ENCODE measurements at places on chromosomes 6 and 20. TPM values are rescaled to one million over a fixed set of nuclear protein-coding genes. Genes with fewer than 3 reads are reported as not detected.

- no peak for DNase-seq
- H3K4me3 ChIP-seq: no peak overlapping the region
- no peaks in the 10 kb centered on the region for H3K36me3 ChIP-seq
- H3K4me1 ChIP-seq: no peaks in the 10 kb centered on the region
- H3K27me3 ChIP-seq: peaks cover 20% of the 10 kb centered on the region
These were observed 30.6 kb upstream of the ULBP3 start for GRCh38 chr6:150099546-150099945.

DNA sequence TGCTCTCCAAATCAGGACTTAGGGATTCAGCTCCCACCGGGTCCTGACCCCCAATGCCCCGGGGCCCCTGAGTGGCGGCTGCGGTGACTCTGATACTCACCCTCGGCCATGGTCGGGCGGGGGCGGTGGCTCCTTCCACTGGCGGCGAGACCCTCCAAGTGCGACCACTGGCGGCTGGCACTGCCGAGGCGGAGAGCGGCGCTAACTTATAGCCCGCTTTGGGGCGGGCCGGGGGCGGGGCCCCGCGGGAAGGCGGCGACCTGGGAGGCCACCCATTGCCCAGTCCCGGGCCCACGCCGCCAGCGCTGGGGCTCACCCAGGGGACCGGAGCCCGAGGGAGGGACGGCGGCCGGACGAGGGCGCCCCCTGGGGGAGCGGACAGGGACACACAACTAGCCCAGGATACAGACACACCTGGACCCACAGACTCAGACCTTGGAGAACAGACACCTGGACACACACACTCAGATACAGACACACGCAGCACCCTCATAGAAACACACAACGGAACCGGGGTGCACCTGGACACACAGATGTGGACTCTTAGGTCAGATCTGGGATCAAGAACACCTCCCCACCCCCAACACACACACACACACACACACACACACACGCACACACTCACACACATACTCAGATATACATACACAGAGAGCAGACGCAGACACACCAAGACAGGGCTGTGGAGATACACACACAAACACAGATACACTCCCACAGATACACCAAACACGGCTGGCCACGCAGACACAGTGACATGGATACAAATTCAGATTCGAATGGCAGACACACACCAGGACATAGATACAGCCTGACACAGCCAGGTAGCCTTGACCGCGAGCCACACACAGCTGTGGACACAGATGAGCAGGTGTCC is at the start of gene TGM2:
TGM2 (minus strand) TSS at position 182 of the 877 bp plus-strand sequence; CDS start at position 110, 72 bp downstream.
- H3K4me3 ChIP-seq: peak within 1 kb of the TSS; percentile 50
- peaks cover 9% of the 10 kb centered on the region for H3K27me3 ChIP-seq
- no peaks in the 10 kb centered on the region for H3K36me3 ChIP-seq
- peak within 1 kb of the TSS; percentile 78 for H3K27ac ChIP-seq
- peak; percentile 67 for DNase-seq

The EBF4 gene
- 63.8 TPM for total RNA-seq

DNA sequence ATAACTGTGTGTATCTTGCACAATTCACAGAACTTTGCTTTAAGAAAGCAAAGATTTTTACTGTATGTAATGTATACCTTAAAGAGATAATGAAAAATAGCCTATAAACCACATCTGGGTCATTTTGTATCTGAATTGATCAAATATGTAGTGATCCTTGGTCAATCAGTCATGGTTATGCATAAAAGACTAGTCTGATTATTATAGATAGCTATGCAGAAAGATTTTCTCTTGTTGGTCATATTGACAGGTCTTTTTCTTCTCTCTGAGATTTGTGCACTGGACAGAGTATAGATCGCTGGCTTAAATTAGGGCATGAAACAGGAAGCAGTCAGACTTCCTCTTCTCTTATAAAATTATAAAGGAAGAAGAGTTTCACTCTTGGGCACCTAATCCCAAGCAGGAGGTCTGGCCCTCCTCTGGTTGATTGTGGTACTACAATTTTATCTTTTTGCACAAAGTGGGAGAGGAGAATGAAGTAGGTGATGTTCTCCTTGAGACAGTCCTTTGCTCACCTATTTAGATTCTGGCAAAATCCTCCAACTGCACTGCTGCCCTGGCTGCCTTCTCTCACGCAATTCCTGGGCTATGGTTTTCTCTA is 380.9 kb upstream of the RGS17 start:
- no peak overlapping the region for H3K27ac ChIP-seq
- H3K36me3 ChIP-seq: no peaks in the 10 kb centered on the region
- H3K4me3 ChIP-seq: no peak overlapping the region
- DNase-seq: no peak
- H3K4me1 ChIP-seq: no peaks in the 10 kb centered on the region

GRCh38 chr6:80467408-80467807 is 360.9 kb downstream of the BCKDHB start:
- H3K4me1 ChIP-seq: peaks cover 6% of the 10 kb centered on the region
- DNase-seq: no peak
- no peak overlapping the region for H3K27ac ChIP-seq

GRCh38 chr6:167851370-167851952 is 24.8 kb downstream of the AFDN start:
- no peaks in the 10 kb centered on the region for H3K27me3 ChIP-seq
- H3K27ac ChIP-seq: peak overlapping the region; percentile 99
- H3K4me1 ChIP-seq: peaks cover 61% of the 10 kb centered on the region
- no peak for DNase-seq
- H3K4me3 ChIP-seq: no peak overlapping the region
- peaks cover 4% of the 10 kb centered on the region for H3K36me3 ChIP-seq

- H3K4me3 ChIP-seq: no peak overlapping the region
- H3K27me3 ChIP-seq: no peaks in the 10 kb centered on the region
- peaks cover 13% of the 10 kb centered on the region for H3K4me1 ChIP-seq
These were observed 309.9 kb upstream of the OPRM1 start for GRCh38 chr6:153729189-153729588.

GRCh38 chr20:36519944-36520343 is 21.4 kb upstream of the MYL9 start:
- H3K27ac ChIP-seq: no peak overlapping the region
- no peak overlapping the region for H3K4me3 ChIP-seq
- peaks cover 15% of the 10 kb centered on the region for H3K36me3 ChIP-seq
- no peak for DNase-seq
- no peaks in the 10 kb centered on the region for H3K27me3 ChIP-seq

The PRPH2 gene
- total RNA-seq: not detected

DNA sequence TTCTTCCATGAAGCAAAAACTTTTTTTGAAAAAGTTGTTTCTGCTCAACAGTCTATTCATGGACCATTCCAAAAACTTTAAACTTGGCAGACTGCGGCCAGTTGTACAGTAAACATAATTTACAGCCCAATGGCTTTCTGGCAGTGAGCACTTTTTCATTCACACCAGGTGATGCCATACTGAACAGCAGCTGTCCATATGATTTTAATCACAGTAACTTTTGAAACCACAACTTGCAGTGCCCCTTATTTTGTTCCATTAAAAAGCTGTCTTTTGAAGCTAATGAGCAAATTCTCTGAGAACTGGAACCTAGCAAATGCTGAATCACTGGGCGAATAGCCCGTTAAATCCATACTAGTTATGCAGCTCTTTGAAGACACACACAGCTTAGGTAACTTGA is 576.6 kb downstream of the PTPRT start:
- H3K27me3 ChIP-seq: no peaks in the 10 kb centered on the region
- H3K4me1 ChIP-seq: no peaks in the 10 kb centered on the region
- no peak overlapping the region for H3K4me3 ChIP-seq
- peaks cover 5% of the 10 kb centered on the region for H3K36me3 ChIP-seq

GRCh38 chr6:113843500-113844073 is 13.6 kb upstream of the MARCKS start:
- DNase-seq: no peak
- no peaks in the 10 kb centered on the region for H3K4me1 ChIP-seq
- no peaks in the 10 kb centered on the region for H3K36me3 ChIP-seq
- peaks cover 6% of the 10 kb centered on the region for H3K27me3 ChIP-seq
- no peak overlapping the region for H3K4me3 ChIP-seq

GRCh38 chr6:40728643-40729042 is 141.5 kb upstream of the LRFN2 start:
- no peaks in the 10 kb centered on the region for H3K36me3 ChIP-seq
- H3K4me1 ChIP-seq: peaks cover 6% of the 10 kb centered on the region
- no peak overlapping the region for H3K4me3 ChIP-seq
- DNase-seq: no peak
- no peak overlapping the region for H3K27ac ChIP-seq
- peaks cover 22% of the 10 kb centered on the region for H3K27me3 ChIP-seq

DNA sequence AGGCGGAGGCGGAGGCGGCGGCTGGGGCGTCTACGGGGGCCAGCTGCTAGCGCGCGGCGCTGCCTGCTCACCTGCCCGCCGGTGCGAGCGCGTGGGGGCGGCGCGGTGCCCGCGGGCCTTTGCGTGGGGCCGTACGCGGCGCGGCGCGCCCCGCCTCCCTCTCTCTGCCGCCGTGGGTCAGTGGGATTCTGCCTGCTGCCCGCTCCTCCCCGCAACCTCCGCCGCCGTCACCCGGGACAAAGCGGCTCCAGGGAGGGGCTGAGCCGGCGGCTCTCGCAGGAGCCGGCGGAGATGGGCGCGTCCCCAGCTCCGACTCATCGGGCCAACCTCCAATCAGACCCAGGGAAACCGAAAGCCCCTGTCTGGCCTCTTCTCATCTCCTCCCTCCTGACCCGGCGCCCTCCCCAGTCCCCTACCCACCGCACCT is at the start of gene RCAN2:
RCAN2 (minus strand) TSS at position 249 of the 427 bp plus-strand sequence.
- peak within 1 kb of the TSS; percentile 66 for H3K27ac ChIP-seq
- H3K4me3 ChIP-seq: peak within 1 kb of the TSS; percentile 81
- no peaks in the 10 kb centered on the region for H3K36me3 ChIP-seq
- peaks cover 30% of the 10 kb centered on the region for H3K4me1 ChIP-seq
- H3K27me3 ChIP-seq: peaks cover 26% of the 10 kb centered on the region

GRCh38 chr6:9521152-9521530 is 893.7 kb downstream of the TFAP2A start:
- no peaks in the 10 kb centered on the region for H3K36me3 ChIP-seq
- DNase-seq: no peak
- peaks cover 4% of the 10 kb centered on the region for H3K4me1 ChIP-seq

DNA sequence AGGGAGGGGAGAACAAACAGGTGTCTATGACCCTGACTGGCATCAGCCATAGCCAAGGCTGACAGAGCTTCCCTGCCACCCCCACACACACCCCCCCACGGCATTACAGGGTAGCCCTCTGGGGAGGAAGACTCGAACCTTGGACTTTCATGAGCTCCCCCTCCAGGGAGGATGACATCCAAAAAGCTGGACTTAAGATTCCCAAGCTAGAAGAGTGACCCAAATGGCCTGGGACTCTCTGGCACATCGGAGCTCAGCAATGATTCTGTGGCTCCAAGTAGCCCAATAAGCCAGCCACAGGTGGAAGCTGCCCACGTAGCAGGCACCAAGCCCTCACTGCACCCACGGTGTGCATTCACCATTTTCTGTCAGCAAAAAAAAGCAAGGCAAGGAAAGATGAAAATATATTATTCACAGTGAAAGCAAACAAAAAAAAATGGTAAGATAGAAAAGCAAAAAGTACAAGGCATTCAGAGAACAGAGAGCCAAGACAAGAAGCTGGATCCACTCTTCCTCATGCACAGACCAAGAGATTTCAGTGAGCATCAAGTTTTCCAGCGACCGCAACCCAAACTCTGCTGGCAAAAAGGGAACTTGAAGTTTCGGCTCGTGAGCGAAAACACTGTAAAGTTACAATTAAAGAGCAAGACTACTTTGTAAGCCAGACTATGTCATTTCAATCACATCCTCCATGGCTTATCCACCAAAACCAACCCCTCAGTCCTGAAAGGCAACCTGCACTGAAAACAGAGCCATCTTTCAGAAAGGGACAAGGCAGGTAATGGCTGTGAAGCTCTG is 10.9 kb downstream of the JAG1 start:
- peaks cover 73% of the 10 kb centered on the region for H3K36me3 ChIP-seq
- H3K4me1 ChIP-seq: peaks cover 69% of the 10 kb centered on the region
- H3K27me3 ChIP-seq: no peaks in the 10 kb centered on the region

DNA sequence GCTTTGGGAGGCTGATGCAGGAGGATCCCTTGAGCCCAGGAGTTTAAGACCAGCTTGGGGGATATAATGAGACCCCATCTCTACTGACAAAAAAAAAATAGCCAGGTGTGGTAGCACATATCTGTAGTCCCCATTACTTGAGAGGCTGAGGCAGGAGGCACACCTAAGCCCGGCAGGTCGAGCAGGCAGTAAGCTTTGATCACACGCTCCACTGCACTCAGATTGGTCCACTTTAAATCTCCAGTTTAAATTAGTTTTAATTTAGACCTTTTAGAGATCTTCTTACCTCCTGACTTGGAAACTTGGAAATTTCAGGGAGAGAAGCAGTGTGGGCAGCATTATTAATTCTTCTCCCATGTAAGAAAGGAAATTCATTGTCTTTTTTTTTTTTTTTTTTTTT is 16.8 kb upstream of the PLCB4 start:
- no peaks in the 10 kb centered on the region for H3K27me3 ChIP-seq
- H3K36me3 ChIP-seq: no peaks in the 10 kb centered on the region
- H3K4me3 ChIP-seq: no peak overlapping the region

- DNase-seq: no peak
- peaks cover 5% of the 10 kb centered on the region for H3K4me1 ChIP-seq
These were observed 19.3 kb downstream of the PSMB1 start for GRCh38 chr6:170533792-170534191.

Measured in progenitor cell of endocrine pancreas (in vitro differentiated cells).